Hippocampal formation (tissue), 2 donors: ENCODE measurements at places on chromosomes 12 and 14.

DNA sequence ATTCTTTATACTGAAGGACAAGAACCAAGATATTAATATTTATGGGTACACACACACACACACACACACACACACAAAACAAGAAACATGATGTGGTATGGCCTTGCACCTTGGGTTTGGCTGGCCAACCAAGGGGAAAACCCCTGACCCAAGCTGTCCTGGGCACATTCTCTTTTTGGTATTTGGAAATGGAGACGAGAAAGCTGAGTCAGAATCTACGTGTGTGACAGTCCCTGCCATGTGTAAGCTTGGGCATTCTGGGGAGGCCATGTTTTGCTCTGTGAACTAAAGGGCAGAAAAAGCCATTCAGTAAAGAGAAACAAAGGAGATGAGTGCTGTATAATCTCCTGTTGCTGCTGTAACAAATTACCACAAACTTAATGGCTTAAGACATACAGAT is 35.6 kb downstream of the PTGER2 start:
- DNase-seq, result no peak

- no peak for DNase-seq
Measured at GRCh38 chr12:51797301-51797700, 51.2 kb downstream of the FIGNL2 start.

DNA sequence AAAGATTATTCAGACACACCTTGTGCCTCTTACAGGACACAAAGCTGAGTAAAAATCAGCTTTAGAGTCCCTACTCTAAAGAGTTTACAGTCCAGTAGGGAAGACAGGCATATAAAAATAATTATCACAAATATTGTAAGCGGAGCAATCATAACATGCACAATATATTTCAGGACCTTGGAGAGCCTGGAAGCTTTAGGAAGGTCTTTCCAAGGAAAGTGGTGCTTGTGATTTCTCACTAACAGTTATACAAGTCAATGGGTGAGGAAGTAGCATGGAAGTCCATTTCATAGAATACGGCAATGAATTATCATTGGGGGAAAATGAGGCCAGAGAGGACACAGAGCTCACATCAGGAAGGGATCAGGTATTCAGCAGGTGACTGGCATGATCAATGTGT is 268.3 kb downstream of the C12orf50 start:
- no peak for DNase-seq

- peak; percentile 43 for DNase-seq
Measured at GRCh38 chr12:108594-108993, 42.0 kb downstream of the IQSEC3 start.

- DNase-seq, result no peak
Measured at GRCh38 chr14:101980700-101981099, 16.3 kb downstream of the DYNC1H1 start.

DNA sequence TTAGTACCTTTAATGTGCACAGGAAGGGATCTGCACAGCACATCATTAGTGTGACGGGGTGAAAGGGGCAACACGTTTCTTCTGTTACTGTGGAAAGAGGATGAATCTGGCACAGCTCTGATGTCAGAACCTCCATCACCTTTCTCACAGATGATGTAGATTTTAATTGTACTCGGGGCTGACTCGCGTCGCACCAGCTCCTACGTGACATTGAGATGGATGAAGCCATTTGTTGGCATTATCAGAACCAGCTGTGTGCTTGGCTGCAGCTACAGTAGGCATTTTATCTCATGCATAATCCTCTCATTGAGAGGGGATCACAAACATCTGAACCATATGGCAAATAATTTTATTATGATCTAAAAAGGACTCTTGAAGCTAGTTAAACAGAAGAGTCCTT is 173.6 kb downstream of the PDZRN4 start:
- no peak for DNase-seq

DNA sequence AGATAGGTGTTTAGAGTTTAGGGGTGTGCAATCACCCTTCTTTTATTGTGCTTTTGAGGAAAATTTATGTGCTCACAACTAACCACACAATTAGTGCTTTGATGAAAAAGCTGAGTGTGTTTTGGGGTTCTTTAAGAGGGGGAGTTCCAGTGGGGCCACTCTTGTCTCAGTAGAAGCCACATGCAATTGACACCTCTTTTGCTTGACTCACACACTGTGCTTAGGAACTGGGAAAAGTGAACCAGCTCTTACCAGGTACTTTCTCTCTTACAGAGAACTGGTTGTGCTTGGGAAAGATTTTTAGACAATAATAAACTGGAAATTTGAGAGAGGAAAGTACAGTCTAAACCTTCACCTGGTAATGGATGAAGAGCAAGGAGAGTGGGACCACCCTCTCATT is 12.3 kb upstream of the YBX3 start:
- no peak for DNase-seq

DNA sequence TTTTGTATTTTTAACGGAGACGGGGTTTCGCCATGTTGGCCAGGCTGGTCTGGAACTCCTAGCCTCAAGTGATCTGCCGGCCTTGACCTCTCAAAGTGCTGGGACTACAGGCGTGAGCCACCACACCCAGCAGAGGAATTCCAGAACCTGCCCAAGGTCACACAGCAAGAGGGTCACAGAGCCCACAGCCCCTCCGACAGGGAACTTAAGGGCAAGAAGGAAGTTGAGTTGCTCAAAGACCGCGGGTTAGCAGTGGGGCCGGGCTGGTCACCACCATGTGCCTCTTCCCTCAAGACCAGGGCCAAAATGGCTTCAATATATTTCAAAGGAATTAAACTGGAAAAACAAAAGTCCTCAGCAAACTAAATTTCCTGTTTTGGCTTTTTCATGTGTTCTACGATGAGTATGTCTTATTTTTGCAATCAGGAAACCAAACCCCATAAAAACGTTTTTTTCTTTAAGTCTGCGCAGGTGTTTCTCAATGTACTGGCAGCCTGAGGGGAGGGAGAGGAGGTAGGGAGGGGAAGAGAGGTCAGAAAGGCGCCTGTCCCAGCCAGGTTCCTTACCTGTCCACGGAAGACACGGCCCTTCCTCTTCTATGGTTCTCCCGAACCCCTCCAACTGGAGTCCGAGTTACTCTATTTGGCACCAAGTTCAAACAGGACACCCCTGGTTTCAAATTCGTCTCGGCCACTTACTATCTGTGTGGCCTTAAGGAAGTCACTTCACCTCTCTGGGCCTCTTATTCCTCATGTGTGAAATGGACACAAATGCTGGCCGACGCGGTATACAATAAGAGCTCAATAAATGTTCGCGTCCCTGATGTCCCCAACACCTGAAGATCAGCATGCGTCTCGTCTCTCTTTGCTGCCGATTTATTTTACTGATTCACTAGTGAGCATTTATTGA is 778 bp downstream of the SLC8B1 start:
- DNase-seq, result peak; percentile 11

DNA sequence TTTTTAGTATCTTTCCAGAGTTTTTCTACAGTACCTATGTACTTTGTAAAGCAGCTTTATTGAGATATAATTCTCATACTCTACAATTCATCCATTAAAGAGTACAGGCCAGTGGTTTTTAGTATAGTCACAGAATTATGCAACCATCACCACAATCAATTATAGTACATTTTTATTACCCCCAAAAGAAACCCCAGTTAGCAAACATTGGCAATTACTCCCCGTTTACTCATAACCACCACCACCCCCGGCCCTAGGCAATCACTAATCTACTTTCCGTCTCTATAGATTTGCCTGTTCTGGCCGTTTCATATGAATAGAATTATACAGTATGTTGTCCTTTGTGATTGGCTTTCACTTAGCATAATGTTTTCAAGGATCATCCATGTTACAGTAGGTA is 119.8 kb downstream of the KICS2 start:
- DNase-seq, result no peak

DNA sequence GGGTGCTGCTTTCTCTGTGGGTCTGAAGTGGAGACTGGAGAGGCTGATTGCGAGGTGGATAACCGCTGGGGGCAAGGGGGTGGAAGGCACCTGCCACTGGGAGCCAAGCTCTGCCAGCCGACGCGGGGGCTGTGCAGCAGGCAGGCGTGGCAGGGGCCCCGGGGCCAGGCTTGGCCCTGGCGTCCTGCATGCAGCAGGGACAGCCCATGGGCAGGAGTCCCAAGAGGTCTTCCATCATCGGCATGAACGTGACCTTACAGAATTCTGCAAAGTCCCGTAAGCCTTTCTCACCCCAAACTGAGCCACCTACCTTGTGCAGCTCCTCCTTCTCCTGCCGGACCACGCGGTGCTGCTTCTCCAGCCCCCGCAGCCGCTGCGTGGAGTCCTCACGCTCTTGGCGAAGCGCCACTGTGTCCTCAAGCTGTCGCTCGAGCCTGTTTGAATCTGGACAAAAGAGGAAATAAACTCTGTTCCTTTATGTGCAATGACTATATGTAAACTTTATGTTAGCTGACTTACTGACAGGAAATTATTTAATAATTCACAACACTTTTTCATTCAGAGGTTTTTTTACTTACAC is 51.3 kb downstream of the AMN start:
- no peak for DNase-seq

DNA sequence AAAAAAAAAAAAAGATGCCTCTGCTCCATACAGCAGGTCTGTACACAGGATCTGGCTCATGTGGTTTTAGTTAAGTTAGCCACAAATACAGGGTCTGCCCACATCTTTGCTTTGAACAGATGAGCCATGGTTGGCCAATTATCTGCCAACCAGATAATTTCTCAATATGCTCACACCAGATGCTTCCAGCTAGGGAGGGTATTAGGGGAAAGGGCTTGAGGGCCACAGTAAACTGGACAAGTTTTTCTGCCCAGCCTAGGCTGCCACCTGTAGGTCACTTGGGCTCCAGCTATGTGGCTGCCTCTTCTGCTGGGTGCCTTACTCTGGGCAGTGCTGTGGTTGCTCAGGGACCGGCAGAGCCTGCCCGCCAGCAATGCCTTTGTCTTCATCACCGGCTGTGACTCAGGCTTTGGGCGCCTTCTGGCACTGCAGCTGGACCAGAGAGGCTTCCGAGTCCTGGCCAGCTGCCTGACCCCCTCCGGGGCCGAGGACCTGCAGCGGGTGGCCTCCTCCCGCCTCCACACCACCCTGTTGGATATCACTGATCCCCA is 776 bp downstream of the RDH5 start:
- peak; percentile 53 for DNase-seq

DNA sequence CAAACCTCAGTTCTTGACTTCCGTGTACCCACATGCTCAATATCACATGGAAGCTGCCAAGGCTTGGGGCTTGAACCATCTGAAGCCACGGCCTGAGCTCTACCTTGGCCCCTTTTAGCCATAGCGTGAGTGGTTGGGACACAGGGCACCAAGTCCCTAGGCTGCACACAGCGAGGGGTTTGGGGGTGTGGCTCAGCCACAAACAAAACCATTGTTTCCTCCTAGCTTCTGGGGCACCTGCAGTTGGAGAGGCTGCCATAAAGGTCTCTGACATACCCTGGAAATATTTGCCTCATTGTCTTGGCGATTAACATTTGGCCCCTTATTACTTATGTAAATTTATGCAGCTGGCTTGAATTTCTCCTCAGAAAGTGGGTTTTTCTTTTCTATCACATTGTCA is 628.6 kb downstream of the NRXN3 start:
- DNase-seq, result no peak

- DNase-seq, result no peak
Measured at GRCh38 chr14:63182968-63183367, 21.3 kb upstream of the RHOJ start.

GRCh38 chr12:106631150-106631549 is 48.3 kb downstream of the RFX4 start:
- DNase-seq, result no peak

DNA sequence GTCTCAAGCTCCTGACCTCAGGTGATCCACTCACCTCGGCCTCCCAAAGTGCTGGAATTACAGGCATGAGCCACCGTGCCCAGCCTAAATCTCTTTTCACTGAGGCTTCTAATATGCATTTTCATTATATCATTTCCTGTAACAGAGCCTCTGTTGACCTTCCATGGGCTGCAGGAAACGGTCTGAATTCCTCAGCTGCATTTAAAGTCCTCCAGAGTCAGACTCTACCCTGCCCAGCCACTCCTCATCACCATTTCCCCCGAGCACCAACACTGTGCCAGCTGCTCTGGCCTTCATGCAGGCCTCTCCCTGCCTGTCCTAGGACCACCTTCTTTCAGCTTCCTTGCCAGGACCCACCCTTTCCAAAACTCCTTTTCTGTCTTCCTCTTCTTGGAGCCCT is 9.8 kb upstream of the NFKBIA start:
- no peak for DNase-seq

DNA sequence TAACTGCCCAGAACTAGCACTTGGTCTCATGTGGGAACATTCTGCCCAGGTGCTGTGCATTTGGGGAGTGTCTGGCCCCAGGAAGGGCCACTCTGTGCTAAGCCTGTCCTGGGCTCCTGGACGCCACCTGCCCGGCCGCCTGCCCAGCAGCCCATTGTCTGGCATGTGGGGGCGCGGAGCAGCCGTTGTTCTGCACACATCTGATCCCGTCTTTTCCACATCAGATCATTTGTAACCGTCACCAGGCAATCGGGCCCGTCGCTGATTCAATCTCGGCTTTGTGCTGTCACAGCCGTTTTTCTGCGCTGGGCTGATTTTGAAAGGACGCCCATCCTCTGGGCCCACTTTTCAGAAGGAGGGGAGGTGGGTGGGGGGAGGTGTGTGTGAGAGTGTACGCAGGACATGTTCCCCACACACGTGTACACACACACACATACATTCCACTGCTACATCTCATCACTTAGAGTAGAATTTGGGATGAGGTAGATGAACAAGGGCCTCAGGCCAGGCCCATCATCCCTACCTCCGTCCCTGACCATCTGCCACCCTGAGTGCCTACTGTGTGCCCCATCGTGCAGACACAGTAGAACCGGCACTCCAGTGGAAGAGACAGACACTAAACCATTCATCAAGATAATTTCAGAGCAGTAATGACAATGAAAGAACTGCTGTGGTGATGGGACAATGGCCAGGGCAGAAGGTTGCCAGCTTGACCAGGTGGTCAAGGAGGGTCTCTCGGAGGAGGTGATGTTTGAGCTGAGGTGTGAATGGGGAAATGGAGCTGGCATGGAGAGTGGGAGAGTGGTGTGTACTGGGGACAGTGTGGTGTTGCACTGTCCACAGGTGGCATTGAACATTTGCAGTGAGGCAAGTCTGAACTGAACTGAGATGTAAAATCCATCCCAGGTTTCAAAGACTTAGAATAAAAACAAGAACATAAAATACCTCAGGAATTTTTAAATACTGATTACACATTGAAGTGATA is 19.0 kb downstream of the FAM222A start:
- no peak for DNase-seq

DNA sequence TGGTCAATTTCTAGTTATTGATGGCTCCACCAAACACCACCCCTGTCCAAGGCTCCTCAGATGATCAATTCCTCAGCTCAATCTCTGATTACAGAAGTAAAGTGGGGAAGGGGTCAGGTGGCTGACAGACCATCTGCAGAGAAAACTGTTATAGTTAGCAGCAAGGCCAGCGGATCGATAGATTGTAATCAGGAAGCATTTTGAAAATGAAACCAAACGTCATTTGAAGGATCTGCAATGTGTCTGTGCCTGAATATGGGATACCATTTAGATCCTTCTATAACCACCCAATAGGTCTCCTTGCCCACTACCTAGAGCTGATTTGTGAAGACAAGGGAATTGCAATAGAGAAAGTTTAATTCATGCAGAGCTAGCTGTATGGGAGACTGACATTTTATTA is 11.6 kb downstream of the HCAR2 start:
- no peak for DNase-seq

- no peak for DNase-seq
Measured at GRCh38 chr12:79690142-79690637, 574 bp downstream of the PAWR start.
